Activated naive CD4-positive, alpha-beta T cell (primary cell): ENCODE measurements at places on chromosomes 3 and 15.

DNA sequence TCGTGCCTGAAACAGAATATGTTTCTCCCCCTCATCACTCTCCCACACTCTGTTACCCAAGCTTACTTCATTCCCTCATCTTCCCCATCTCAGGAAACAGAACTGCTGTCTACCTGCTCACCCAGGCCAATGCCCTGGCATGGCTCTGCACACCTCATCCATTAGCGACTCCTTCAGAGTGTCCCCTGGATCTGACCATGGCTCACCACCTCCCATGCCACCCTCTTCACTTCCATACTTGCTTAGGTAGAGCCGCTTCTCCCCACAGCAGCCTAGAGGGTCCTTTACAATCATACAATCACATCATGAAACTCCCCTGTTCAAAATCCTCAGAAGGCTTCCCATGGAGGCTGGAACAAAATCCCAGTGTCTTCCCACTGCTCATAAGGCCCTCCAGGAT is 33.9 kb upstream of the RAD18 start:
- no peak for DNase-seq

DNA sequence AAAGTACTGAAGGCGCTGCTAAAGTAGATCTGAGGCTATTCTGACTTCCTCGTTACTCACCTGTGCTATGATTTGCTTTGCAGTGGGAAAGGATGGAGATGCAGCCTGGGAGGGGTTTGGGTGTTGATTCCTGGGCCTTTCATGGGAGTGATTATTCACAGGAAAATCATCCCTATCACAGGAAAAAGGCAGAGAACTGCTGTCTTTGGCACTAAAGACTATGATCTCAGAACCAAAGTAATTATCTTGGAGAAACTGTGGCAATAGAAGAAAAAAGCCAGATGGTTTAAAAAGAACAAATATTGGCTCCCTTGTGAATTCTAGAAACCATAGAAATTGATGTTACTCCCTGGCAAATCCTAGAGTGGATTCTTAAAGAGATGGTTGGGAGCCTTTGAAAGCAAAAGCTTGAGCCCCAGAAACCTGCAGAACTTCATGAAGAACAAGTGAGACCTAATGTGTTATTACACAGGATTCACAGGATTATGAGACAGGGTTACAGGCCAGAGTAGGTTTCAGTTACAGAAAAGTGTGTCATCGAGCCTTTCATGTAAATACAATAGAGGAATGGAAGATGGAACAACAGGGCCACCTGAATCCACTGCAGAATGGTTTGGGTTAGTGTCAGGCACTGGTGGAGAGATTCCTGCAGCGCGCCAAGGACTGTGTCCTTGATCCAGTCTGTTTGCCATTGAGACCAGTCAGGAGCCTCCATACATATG is 85.7 kb downstream of the OXNAD1 start:
- DNase-seq = no peak

DNA sequence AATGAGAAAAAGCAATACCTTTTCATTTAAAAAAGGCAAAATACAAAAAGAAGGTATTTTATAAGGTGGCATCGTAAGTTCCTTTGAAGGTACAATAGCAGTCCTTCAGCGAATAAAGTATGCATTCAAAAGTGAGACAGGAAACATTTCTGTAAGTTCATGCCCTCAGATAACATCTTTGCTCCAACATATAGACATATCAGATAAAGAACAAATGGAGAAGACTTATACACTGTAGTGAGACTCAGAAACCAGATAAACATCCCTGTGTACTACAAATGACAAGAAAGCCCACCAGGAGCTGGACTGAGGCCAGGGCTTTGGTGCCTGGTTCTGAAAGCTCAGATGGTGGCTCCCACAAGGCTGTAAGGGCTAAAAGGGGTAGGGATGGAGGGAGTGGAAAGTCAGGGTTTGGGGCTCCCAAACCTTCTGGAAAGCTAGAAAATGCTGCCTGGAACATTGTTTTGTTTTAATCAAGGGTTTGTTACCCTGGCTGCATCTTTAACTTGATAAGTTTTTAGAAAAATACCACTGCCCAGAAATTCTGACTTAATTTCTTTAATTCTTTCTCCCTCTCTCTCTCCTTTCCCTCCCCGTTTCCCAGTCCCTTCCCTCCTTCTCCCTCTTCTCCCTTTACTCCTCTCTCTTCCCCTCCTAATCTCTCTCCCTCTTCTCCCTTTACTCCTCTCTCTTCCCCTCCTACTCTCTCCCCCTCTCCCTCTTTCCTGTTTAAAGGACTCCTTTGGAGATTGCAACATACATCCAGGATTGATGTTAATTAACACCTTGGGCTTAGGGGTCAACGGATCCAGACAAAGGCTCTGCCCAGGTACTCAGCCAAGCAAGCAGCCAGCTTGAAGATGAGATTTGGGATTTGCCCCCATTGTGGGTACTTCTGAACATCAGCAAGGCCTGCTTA is 126.1 kb downstream of the AQP9 start:
- DNase-seq = no peak

DNA sequence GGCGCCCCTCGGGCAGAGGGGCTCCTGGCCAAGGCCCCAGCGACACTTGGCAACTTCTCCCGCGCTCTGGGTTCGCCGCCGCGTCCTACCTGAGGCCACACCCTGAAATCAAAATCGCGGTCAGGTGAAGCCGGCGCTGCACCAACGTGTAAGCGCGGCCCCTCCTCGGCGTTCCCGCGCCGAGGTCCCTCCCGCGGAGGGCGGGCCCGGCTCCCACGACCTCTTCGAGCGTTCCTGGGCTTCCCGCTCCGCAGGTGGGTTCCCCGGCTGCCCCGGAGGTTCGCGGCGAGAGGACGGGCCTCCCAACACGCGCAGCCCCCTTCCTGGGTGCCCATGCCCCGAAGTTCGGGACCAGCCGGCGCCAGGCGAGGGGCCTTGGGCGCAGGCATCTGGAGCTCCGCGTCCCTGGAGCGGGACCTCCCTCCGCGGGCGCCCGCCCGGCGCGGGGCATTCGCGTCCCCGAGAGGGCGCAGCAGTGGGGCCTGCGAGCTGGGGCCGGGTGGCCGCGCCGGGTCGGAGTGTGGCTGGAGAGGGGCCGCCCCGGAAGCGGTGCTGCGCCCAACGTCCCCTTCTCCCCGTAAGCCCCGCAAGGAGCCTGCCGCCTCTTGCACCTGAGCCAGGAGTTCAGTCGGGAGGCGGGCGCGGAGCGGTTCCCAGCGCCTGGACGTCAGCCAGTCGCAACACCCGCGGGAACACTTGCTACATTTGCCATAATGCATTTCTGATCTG is 13.7 kb downstream of the PAK6 start:
- no peak for DNase-seq

GRCh38 chr15:58690703-58691102 is 58.8 kb downstream of the ADAM10 start:
- no peak for DNase-seq

DNA sequence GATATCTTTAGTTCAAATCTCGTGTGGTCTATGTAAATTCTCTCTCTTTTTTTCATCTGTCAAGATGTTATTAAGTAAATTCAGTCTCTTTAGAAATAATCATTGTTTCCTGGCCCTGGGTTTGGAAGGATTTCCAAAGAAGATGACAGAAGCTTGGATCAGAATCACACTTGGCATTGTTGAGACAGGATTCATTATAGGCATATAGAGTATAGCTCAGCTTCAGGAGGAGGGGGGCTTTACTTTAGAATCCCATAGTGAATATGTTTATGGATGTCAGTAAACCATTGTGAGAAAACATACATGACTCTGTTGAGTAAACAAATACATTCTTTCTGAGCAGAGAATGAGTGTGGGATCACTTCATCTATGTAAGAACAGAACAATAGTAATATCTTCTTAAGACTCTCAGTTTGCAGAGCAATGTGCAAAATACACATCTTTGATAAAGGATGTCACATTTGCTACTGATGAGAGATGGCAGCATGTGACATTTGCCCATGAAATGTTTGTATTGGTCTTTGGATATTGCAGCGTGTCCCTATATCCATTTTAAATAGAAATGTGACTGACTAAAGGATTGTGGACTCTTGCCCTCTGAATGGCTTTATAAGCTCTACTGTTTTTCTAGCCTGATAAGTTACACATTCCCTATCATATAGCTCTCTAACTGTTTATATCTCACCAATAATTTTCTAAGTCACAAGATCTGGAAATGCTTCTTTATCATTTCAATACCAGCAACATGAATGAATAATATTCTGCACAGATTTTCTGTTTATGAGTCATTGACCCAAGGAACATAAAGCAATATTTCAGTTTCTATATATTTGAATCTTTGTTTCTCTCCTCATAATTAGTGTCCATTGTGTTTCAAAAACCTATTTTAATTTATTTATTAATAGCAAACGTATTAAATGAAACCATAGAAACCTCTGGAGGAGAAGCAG is 95.6 kb upstream of the THRB start:
- DNase-seq = no peak

- DNase-seq = no peak
These were observed 530.8 kb downstream of the SHQ1 start for GRCh38 chr3:72317491-72317890.

DNA sequence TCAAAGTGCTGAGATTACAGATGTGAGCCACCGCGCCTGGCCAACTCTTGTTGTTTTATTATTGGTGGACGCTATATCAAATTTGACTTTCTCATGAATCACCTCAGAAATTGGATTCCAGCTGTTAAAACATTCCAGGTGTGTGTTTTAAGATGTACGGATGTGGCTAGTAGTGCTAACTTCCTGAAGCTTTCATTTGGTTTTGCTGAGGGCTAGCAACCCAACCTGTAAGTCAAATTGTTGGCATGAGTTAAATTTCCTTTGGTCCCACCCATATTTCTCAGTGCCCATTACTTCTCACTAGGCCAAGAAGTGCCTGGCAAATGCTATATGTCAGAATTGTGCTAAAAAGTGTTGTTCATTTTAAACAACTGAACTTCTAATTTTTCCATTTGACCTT is 13.1 kb upstream of the KAT2B start:
- no peak for DNase-seq

GRCh38 chr15:87881026-87881425 is 375.5 kb downstream of the NTRK3 start:
- DNase-seq = no peak

GRCh38 chr15:59543721-59544547 is 67.6 kb upstream of the GCNT3 start:
- DNase-seq = no peak

GRCh38 chr15:75204340-75205063 is 2.8 kb downstream of the C15orf39 start:
- DNase-seq = peak; percentile 69

- DNase-seq = no peak
These were observed 554 bp upstream of the COMMD4 start for GRCh38 chr15:75335313-75335704.

- no peak for DNase-seq
These were observed 6.9 kb downstream of the C15orf62 start for GRCh38 chr15:40776537-40777141.

DNA sequence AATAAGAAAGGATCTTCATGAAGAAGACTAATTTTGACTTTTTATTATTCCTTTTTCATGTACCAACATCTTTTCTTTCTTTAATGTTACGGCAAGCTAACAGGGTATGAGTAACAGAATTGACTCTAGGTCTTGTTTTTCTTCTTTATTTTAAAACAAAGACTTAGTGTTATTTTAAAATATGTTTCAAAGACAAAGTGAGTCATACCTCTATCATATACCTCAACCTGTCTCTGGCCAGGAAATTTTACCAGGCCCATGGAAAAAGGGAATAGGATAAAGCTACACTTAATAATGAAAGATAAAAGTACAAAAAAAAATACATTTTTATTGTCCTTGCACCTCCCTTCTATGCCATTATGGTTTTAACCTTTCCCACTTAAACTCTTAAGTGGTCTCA is 57.4 kb downstream of the ZNF148 start:
- no peak for DNase-seq

- no peak for DNase-seq
These were observed 1.3 kb downstream of the P2RY1 start for GRCh38 chr3:152836269-152836668.

- DNase-seq = no peak
These were observed 83.8 kb downstream of the FAM174B start for GRCh38 chr15:92571824-92572223.

- DNase-seq = no peak
These were observed 21.6 kb upstream of the PRR23E start for GRCh38 chr3:127171320-127171719.
